ENCODE measurements at places on chromosomes 16 and 17. TPM values are rescaled to one million over a fixed set of nuclear protein-coding genes. Genes with fewer than 3 reads are reported as not detected.

Gene ERN2
- total RNA-seq: not detected

Gene KRT28
- not detected for total RNA-seq

Gene TMEM235
- not detected for total RNA-seq

Gene VASN
- total RNA-seq: 8.3 TPM

Gene PRKCB
- 0.24 TPM for total RNA-seq

Gene C1QTNF8
- total RNA-seq: not detected

Gene GRB7
- total RNA-seq: 4.2 TPM

Gene ABI3
- not detected for total RNA-seq

Gene ABCA8
- 0.21 TPM for total RNA-seq

Gene TBC1D3
- total RNA-seq: not detected

Gene MAP2K6
- total RNA-seq: 8.2 TPM

Gene C17orf113
- 0.52 TPM for total RNA-seq

Gene ZNRF1
- 22.4 TPM for total RNA-seq

Gene USH1G
- total RNA-seq: 0.02 TPM

Gene LRRC37A3
- 2.3 TPM for total RNA-seq

Gene ALOX12B
- total RNA-seq: 2.1 TPM

Gene RGS11
- total RNA-seq: 4.7 TPM

Gene DCTN5
- total RNA-seq: 76.4 TPM

Gene CCL22
- not detected for total RNA-seq

Gene MT1F
- 12.9 TPM for total RNA-seq

Gene SLC5A10
- total RNA-seq: 0.18 TPM

Gene CCL4
- not detected for total RNA-seq

Gene AXIN2
- 1.9 TPM for total RNA-seq

Gene CES1
- 30.3 TPM for total RNA-seq

Gene KRTAP9-9
- not detected for total RNA-seq

Gene FOXF1
- total RNA-seq: not detected

Gene LSM12
- total RNA-seq: 57.6 TPM

Gene SLC16A11
- total RNA-seq: not detected

Gene FNDC8
- not detected for total RNA-seq

Gene SLC47A1
- 23.0 TPM for total RNA-seq

Gene HP
- not detected for total RNA-seq

Gene CRYM
- total RNA-seq: 1.3 TPM

Data from A549 treated with DMSO at 1 μM for 4 hours (cell line).